ENCODE measurements at places on chromosomes 5 and 9.

- DNase-seq, result no peak
Measured at GRCh38 chr5:115432691-115433090, 111.9 kb downstream of the FEM1C start.

GRCh38 chr9:125609744-125610143 is 97.3 kb downstream of the MAPKAP1 start:
- no peak for DNase-seq

GRCh38 chr9:107518037-107518807 is 28.7 kb upstream of the KLF4 start:
- no peak for DNase-seq

DNA sequence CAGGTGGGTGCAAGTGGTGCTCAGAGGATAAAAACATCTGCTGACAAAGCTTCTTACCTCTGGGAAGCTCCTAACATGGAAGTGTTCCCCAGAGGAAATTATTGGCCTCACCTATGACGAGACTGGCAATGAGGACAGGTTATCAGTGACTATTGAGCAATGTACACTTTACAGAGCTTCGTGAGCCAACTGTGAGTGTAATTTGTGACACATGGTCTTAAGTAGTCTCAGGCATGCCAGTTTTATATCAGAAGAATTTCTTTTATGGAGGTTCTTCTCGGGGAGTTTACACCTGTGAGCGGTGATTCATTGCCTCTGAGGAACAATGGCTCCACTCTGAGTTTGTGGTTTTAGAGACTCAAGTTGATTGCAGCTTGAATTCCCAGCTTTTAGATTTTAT is 11.3 kb downstream of the ANKDD1B start:
- no peak for DNase-seq

DNA sequence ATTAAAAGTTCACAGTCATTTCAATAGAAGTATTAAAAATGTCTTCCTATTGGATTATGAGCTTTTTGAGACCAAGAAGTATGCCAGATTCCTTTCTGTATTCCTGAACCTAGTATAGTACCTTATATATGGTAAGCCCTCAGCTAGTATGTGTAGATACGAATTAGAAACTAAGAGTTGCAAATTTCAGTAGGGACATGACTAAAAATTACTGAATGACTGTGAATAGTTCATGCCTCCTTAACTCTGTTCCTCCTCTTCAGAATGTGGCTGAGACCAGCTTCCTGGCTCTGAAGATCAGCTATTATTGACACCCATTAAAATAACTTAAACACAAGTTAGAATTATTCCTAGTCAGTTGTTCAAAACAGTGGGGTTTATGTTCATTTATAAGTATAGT is 19.7 kb downstream of the KDM3B start:
- no peak for DNase-seq

GRCh38 chr9:94056442-94056974 is 27.8 kb upstream of the PTPDC1 start:
- no peak for DNase-seq

DNA sequence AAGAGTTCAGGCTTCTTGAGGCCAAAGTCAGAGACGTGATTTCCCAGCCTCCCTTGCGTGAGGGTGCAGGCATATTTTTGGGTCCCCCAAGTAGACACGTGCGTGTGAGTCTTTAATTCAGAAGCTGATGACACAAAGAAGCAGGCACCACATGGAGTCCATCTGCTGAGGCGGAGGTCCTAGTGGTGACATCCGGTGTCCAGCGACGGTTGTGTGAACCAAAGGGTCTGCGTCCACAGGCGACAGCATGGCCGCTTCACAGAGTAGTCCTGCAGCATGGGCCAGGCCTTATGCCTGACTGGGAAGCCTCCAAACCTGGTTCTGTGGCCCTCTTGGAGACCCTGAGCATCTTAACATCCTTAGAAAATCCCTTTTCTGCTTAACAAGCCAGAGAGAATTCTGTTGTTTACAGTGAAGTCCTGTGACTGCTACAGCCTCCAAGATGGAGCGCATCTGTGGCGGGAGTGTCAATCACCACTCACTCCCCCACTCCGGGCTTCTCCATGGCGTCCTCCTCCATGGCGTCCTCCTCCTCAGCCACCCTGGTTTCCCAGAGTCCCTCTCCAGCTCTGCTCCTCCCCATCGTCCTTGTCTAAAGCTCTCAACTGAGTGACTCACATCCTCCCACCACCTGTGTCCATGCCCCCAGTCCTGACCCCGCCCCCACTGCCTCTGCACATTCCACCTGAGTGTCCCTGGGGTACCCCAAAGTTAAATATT is 133.8 kb downstream of the PAX5 start:
- no peak for DNase-seq

- no peak for DNase-seq
Measured at GRCh38 chr5:131661933-131662332, 26.9 kb upstream of the RAPGEF6 start.

- no peak for DNase-seq
Measured at GRCh38 chr9:132948482-132949050, 4.2 kb upstream of the TSC1 start.

- no peak for DNase-seq
Measured at GRCh38 chr5:128693764-128694163, 155.7 kb upstream of the FBN2 start.
